ENCODE measurements at places on chromosomes 7 and 10.

DNA sequence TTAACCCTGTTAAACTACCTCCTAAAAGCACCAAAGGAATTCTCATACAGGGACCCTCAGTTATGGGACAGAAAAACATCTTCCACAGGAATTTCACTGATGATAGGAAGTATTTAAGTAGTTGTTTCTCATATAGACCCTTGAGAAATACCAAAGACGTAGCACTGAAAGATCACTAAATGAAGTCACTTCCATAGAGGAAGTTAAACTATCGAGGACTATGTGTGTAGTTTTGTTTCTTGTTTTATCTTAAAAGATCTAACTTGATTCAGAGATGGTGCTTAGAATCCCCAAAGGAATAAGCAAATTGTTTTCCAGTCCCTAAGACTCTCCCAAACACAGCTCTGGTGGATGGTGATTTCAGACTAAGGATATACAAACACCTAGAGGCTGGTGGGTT, 94.8 kb upstream of the AFAP1L2 start:
- DNase-seq, result no peak

- no peak for DNase-seq
Observed at GRCh38 chr7:127194571-127194970, 58.2 kb downstream of the GRM8 start.

- DNase-seq, result no peak
Observed at GRCh38 chr7:142498364-142498763, 240.5 kb upstream of the PRSS58 start.

- no peak for DNase-seq
Observed at GRCh38 chr10:50498465-50498864, 125.3 kb downstream of the SGMS1 start.

DNA sequence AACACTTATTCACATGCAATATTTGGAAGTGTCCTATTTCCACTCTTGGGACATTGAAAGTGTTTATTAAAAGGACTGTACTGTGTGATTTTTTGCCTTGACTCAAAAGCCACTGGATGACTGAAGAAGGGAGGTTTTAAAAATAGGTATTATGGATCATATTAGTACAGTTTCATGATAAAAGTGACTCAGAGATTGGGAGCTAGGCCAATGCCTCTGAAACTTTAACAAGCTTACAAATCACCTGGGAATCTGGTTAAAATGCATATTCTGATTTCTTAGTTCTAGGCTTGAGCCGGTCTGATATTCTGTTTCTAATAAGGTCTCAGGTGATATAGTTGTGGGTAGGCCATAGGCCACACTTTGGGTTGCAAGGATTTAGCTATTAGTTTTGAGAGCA, 191.2 kb downstream of the PLXDC2 start:
- DNase-seq, result no peak

DNA sequence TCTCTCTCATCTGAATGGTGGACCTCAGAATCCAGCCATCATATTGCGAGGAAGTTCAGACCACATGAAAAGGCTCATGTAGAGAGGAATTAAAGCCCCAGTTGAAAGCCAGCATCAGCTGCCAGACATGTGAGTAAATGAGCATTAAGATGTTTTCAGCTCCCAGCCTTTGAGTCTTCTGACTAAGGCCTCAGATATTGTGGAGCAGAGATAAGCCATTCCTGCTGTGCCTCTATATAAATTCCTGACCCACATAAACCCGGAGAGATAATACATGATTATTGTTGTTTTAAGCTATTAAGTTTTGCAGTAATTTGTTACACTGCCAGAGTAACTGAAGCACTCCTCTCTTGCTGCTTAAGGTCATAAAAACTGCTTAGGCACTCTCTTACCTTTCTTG, 14.6 kb downstream of the FAM149B1 start:
- DNase-seq, result no peak

- DNase-seq, result no peak
Observed at GRCh38 chr7:41466760-41467384, 236.0 kb downstream of the INHBA start.

- peak; percentile 81 for DNase-seq
Observed at GRCh38 chr10:121596689-121597503, 1.3 kb downstream of the FGFR2 start.

DNA sequence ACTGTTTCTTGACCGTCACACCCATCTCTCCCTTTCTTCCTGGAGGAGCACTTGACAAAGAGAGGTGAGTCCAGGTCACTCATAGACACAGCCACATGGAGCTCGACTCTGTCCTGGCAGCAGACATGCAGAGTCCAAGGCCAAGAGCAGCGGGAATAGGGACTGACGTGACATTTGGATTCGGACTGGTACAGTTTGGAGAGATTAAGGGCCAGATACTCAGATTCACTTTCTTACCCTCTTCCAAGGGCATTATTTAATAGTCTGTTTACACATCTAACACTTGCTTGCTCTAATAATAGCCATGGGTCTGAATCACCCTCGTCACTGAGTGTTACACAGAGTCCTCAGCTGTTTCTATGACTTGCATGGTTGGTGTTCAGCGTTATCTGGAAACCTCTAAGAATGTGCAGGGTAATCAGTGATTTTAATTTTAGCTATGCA, 39.2 kb upstream of the OTUD1 start:
- DNase-seq, result no peak

DNA sequence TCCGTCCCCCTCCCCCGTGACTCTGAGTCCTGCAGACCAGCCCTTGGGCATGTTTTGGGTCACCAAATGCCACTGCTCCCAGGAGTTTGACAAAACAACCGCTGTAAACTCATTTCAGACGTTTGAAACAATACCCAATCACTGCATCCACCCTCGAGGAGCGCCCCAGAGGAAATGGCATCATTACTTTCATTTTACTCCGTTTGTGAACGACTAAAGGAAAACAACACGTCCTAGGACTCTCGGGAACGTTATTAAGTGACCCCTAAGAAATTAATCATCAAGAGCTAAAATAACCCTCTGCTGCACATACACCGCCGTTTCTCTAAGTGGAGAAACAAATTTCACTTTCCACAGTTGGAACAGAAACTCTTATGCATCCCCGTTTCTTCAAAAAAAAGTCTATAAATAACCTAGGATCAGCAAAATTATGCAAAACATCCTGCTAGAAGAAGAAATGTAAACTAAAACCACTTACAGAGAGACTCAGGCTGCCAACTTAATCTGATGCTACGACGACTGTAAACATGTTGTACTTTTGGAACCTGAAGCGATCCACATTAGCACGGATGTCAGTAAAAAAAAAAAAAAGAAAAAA, 109.9 kb upstream of the EFCAB10 start:
- no peak for DNase-seq

DNA sequence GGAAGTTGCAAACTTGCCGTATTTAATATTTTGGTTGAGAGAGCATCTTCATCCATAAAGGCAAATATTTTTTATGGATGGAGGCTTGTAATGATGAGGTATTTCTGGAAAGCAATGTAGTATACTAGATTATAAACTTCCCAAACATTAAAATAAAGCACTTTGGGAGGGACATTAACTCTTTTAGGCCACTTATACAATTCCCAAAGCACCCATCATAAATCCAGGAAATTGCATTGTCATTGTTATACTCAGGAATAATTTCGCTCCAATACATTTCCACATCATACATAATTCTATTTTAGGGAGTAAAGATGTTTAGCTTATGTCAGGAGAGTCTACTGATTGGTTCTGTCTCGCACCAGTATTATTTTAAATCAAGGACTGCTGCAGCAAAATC, 212.7 kb upstream of the MKI67 start:
- no peak for DNase-seq

DNA sequence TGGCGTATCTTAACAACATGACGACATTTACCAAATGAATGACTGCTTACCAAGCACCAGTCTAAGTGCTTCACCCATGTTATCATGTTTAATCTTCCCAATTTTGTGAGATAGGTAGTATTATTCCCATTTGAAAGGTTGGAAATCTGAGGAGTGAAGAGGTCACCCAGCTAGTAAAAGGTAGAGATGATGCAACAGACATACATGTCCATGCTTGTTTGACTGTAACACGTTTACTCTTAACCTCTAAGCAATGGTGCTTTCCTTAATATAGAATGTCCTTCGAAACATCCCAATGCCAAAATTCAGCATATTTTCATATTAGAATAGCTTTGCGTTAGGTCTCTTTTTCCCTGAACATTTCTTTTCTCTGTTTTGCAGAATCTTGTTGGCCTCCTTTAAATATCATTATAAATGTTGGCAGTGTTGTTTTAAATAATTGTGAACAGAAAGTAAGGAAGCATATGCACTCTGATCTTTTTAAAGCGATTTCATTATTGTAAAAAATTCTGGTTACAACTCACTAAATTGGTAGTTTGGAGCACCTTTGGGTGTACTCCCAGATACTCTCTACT, 722.8 kb downstream of the AUTS2 start:
- no peak for DNase-seq
